ENCODE measurements at places on chromosomes 6 and 20. TPM values are rescaled to one million over a fixed set of nuclear protein-coding genes. Genes with fewer than 3 reads are reported as not detected.

GRCh38 chr20:10842116-10842515 lies 168.3 kb upstream of the JAG1 start:
- H3K27ac ChIP-seq: no peak overlapping the region
- no peak overlapping the region for H3K4me3 ChIP-seq
- H3K4me1 ChIP-seq: no peaks in the 10 kb centered on the region
- H3K36me3 ChIP-seq: no peaks in the 10 kb centered on the region

DNA sequence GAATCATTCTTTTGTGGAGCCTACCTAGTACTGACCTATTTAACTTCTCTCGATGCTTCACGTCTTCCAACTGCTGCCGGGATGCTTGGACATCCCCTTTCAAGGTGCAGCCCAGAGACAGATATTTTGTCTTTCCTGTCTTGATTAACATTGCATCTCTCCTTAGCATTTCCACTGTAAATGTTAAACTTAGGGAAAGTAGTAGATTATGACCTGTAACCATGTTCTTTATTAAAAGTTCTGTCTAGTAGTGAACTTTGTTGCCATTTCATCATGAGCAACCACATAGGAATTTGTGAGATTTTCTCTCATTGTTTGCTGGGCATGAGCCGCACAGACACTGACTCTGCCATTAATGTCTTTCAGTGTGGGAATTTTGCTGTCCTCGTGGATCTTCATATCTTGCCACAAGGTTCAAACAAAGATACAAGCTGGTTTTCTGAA lies 117.9 kb downstream of the JAG1 start:
- H3K36me3 ChIP-seq: no peaks in the 10 kb centered on the region
- no peaks in the 10 kb centered on the region for H3K4me1 ChIP-seq
- no peak overlapping the region for H3K27ac ChIP-seq
- DNase-seq: no peak
- H3K27me3 ChIP-seq: no peaks in the 10 kb centered on the region

Gene RIPPLY2
- not detected for total RNA-seq

DNA sequence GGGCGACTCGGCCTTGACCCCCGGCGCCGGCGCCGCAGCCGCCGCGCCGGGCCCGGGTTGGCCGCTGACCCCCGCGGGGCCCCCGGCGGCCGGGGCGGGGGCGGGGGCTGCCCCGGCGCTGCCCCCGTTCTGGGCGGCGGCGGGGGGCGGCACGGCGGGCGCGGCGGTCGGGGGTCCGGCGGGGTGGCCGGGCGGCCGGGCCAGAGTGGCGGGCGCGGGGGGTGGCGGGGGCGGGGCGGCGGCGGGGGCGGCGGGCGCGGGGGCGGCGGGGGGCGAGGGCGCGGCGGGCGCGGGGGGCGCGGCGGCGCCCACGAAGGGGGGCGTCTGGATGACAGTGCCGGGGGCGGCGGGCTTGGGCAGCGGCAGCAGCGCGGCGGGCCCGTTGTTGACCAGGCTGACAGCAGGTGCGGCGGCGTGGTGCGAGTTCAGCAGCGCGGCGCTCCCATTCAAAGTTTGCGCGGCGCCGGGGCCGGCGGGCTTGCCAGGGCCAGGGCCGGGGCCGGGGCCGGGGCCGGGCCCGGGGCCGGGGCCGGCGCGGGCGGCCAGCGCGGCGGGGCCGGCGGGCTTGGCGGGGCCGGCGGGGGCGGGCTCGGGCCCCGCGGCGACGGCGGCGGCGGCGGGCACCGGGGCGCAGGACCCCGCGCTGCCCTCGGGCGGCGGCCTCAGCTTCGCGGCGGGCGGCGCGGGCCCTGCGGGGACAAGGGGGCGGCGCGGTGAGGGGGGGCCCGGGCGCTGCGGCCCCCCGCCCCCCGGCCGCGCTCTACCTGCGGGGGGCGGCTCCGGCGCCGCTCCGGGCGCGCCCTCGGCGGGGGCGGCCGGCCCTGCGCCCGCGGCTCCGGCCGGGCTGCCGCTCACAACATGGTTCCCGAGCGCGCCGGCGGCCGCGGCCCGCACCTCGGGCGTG lies 659 bp downstream of the TAF4 start:
- no peaks in the 10 kb centered on the region for H3K27me3 ChIP-seq
- no peaks in the 10 kb centered on the region for H3K36me3 ChIP-seq
- H3K4me3 ChIP-seq: peak overlapping the region; percentile 49
- no peak overlapping the region for H3K27ac ChIP-seq

DNA sequence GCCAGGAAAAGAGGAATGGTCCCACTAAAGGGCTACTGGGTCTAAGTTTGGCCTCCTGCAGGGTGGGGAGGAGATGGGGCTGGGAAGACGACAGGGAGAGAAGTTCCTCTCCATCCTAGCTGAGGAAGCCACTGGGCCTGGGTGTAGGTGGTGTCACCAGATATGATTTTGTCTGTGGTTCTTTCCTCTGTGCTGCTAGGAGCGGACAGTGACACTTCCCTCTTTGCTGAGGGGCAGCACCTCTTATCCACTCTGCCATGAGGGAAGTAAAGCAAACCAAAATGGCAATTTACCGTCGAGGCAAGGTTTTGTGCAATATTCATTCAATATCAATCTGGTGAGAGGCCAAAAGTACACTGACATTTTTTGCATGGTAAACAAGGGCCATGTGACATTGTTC lies 33.0 kb upstream of the NR2E1 start:
- no peaks in the 10 kb centered on the region for H3K36me3 ChIP-seq
- peaks cover 3% of the 10 kb centered on the region for H3K4me1 ChIP-seq
- no peak for DNase-seq

Gene OR2H2
- not detected for total RNA-seq

GRCh38 chr20:63942250-63942951 lies 13.8 kb downstream of the UCKL1 start:
- H3K36me3 ChIP-seq: no peaks in the 10 kb centered on the region
- H3K27ac ChIP-seq: peak overlapping the region; percentile 73
- H3K4me3 ChIP-seq: no peak overlapping the region
- no peaks in the 10 kb centered on the region for H3K27me3 ChIP-seq

GRCh38 chr6:11592294-11592906 lies 54.9 kb downstream of the TMEM170B start:
- no peaks in the 10 kb centered on the region for H3K27me3 ChIP-seq
- H3K36me3 ChIP-seq: no peaks in the 10 kb centered on the region
- H3K27ac ChIP-seq: no peak overlapping the region
- DNase-seq: no peak
- no peak overlapping the region for H3K4me3 ChIP-seq

Gene TOX2
- 14.5 TPM for total RNA-seq

- H3K4me3 ChIP-seq: peak overlapping the region; percentile 46
- H3K4me1 ChIP-seq: peaks cover 12% of the 10 kb centered on the region
- no peak overlapping the region for H3K27ac ChIP-seq
- H3K36me3 ChIP-seq: no peaks in the 10 kb centered on the region
- H3K27me3 ChIP-seq: peaks cover 100% of the 10 kb centered on the region
Measured at GRCh38 chr6:98833057-98833306, 1.4 kb upstream of the POU3F2 start.

DNA sequence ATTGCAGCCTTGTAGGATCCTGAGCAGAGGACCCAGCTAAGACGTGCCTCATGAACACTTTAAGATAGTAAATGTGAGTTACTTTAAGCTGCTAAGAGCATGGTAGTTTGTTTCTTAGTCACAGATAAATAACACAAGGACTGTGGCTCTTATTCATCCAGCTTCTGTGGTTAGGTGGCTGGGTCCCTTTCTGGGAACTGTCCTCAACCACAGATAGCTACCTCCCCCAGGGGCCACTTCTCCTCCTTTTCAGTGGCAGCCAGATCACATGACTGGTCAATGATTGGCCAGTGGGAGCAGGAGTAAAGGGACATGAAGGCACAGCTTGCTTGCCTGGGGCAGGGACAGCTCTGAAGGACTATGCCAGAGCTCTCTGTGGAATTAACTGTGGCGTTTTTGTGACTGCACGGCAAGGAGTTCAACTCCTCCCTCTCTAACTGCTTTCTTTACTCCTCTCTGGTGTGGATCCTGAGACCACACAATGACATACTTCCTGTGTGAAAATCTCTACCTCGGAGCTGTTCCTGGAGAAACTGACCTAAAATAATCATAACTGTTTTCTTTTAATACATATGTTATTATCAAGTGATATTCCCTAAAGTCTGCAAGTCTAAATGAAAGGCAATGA lies 76.5 kb downstream of the NRN1 start:
- H3K27ac ChIP-seq: no peak overlapping the region
- H3K36me3 ChIP-seq: no peaks in the 10 kb centered on the region
- H3K4me3 ChIP-seq: no peak overlapping the region
- no peak for DNase-seq
- H3K4me1 ChIP-seq: no peaks in the 10 kb centered on the region

- H3K27me3 ChIP-seq: no peaks in the 10 kb centered on the region
- no peak overlapping the region for H3K27ac ChIP-seq
- no peaks in the 10 kb centered on the region for H3K4me1 ChIP-seq
- H3K36me3 ChIP-seq: no peaks in the 10 kb centered on the region
- DNase-seq: no peak
- no peak overlapping the region for H3K4me3 ChIP-seq
Measured at GRCh38 chr6:131275273-131275672, 140.0 kb downstream of the AKAP7 start.

- H3K36me3 ChIP-seq: no peaks in the 10 kb centered on the region
- H3K4me3 ChIP-seq: no peak overlapping the region
- H3K27ac ChIP-seq: no peak overlapping the region
- H3K27me3 ChIP-seq: peaks cover 4% of the 10 kb centered on the region
- no peaks in the 10 kb centered on the region for H3K4me1 ChIP-seq
Measured at GRCh38 chr6:127641905-127642304, 64.9 kb downstream of the C6orf58 start.

DNA sequence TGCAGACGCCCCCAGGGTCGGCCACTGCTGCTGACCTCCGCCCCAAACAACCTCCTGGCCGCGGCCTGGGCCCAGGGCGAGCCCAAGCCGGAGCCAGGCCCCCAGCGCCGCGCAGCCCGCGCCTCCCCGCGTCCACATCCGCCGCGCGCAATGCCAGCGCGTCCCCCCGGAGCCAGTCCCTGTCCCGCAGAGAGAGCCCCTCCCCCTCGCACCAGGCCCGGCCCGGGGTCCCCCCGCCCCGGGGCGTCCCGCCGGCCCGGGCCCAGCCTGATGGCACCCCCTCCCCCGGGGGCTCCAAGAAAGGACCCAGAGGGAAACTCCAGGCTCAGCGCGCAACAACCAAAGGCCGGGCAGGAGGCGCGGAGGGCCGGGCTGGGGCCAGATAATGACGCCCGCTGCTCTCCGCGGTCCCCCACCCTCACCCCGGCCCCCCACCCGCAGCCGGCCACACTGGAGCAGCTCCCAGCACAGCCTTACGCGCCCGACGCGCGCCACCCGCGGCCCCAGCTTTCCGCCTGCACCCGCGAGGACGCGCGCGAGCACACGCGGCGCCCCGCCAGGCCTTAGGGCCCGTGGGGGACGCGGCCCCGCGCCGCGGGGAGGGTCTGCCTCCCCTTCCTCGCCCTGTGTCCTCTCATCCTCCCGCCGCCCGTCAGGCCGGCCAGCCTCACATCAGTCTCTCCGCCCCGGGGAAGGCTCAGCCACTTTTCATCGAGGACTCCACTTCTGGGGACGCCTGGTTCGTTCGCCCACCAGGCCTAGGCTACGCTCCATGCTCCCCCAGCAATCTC lies 12.9 kb upstream of the SLC22A7 start:
- no peaks in the 10 kb centered on the region for H3K36me3 ChIP-seq
- H3K27me3 ChIP-seq: peaks cover 9% of the 10 kb centered on the region
- DNase-seq: no peak
- H3K27ac ChIP-seq: no peak overlapping the region
- no peak overlapping the region for H3K4me3 ChIP-seq

Gene CGA
- total RNA-seq: not detected

- no peak overlapping the region for H3K4me3 ChIP-seq
- no peak for DNase-seq
- no peaks in the 10 kb centered on the region for H3K4me1 ChIP-seq
Measured at GRCh38 chr6:73964241-73964854, 268.3 kb downstream of the CD109 start.

GRCh38 chr20:45429618-45430017 lies 13.7 kb downstream of the PIGT start:
- no peak for DNase-seq
- no peak overlapping the region for H3K27ac ChIP-seq
- H3K4me1 ChIP-seq: no peaks in the 10 kb centered on the region
- peaks cover 26% of the 10 kb centered on the region for H3K36me3 ChIP-seq

- peaks cover 4% of the 10 kb centered on the region for H3K4me1 ChIP-seq
- no peaks in the 10 kb centered on the region for H3K36me3 ChIP-seq
- no peak overlapping the region for H3K4me3 ChIP-seq
- H3K27me3 ChIP-seq: no peaks in the 10 kb centered on the region
Measured at GRCh38 chr20:55252521-55252920, 752.8 kb downstream of the CBLN4 start.

DNA sequence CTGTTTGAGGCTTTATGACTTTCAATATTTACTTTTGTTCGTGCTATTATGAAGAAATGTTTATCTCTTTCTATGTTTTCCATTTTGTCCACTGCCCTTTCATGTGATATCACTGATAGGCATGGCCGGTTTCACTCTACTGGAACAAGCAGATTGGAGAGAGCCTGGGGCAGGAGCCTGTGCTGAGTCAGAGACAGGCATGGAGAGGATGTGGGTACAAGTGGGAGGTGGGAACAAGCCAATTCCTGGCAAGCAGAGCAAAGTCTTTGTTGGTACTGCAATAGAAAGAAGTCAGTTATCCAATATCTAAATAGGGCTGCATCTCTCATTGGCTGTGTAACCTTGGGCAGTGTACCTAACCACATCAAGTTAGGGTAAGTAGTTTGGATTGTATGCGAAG lies 545.6 kb upstream of the MAP3K7 start:
- H3K27me3 ChIP-seq: no peaks in the 10 kb centered on the region
- DNase-seq: no peak
- H3K36me3 ChIP-seq: no peaks in the 10 kb centered on the region
- no peaks in the 10 kb centered on the region for H3K4me1 ChIP-seq
- H3K4me3 ChIP-seq: no peak overlapping the region
- H3K27ac ChIP-seq: no peak overlapping the region

Gene HLA-F
- 197 TPM for total RNA-seq

- no peaks in the 10 kb centered on the region for H3K4me1 ChIP-seq
- no peaks in the 10 kb centered on the region for H3K27me3 ChIP-seq
- no peak overlapping the region for H3K27ac ChIP-seq
- no peak for DNase-seq
Measured at GRCh38 chr6:117409420-117409819, 16.3 kb downstream of the ROS1 start.

Gene ADAT2
- 10.2 TPM for total RNA-seq

- no peaks in the 10 kb centered on the region for H3K4me1 ChIP-seq
- no peaks in the 10 kb centered on the region for H3K27me3 ChIP-seq
- no peak overlapping the region for H3K27ac ChIP-seq
- no peaks in the 10 kb centered on the region for H3K36me3 ChIP-seq
- no peak overlapping the region for H3K4me3 ChIP-seq
Measured at GRCh38 chr6:27414996-27415395, 26.4 kb downstream of the ZNF391 start.

Gene ZNF322
- total RNA-seq: 21.2 TPM

- DNase-seq: no peak
- no peak overlapping the region for H3K4me3 ChIP-seq
- H3K4me1 ChIP-seq: peaks cover 17% of the 10 kb centered on the region
- no peaks in the 10 kb centered on the region for H3K27me3 ChIP-seq
- H3K27ac ChIP-seq: no peak overlapping the region
- H3K36me3 ChIP-seq: no peaks in the 10 kb centered on the region
Measured at GRCh38 chr6:52335576-52335975, 26.4 kb upstream of the PAQR8 start.

DNA sequence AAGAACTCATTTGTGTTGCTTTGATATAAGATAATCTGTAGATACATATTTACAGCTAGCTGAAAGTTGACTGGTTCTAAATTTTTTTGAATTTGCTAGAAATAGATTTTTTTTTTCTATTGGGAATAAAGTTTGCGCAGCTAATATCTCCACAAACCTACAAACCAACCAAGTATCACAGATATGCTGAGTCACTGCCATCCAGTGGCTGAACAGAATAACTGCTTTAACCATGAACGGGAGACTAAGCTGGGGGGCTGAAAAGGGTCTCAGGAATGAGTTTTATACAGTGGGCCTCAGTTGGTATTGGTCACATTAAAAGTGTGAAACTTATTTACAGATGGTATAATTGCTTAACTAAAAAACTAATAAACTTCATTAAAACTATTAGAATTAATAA lies 326.7 kb upstream of the CNR1 start:
- no peak for DNase-seq
- no peak overlapping the region for H3K4me3 ChIP-seq
- H3K27me3 ChIP-seq: no peaks in the 10 kb centered on the region
- H3K27ac ChIP-seq: no peak overlapping the region
